ENCODE measurements at places on chromosomes 1 and 21.

DNA sequence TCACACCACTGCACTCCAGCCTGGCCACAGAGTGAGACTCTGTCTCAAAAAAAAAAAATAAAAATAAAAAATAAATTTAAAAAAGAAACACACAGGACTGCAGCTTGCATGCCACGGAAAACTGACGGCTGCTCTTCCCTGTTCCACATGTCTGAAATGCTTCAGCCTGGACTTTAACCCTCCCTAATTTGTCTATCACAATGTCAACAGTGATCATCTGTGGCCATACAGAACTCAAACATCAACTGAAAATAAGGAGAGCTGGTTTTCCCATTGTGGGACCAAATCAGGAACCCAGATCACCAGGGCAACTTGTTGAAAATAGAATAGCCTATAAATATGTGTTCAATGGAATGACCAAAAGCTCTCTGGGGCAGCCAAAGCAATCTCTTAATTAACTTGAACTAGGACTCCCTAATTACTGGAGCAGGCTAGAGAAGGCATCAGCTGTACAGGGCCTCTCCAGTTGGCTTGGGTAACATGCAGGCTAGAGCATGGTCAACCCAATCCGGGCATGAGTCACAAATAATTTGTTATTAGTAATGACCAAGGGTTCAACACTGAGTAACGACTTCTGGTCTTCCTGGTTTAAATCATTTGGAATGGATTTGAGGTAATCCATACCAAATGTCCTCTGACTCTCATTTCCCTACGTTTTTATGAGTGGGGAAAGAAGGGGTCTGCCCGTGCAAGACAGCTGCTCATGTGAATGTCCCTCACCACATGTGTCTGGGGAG, 62.7 kb upstream of the KAZN start:
- DNase-seq = no peak

DNA sequence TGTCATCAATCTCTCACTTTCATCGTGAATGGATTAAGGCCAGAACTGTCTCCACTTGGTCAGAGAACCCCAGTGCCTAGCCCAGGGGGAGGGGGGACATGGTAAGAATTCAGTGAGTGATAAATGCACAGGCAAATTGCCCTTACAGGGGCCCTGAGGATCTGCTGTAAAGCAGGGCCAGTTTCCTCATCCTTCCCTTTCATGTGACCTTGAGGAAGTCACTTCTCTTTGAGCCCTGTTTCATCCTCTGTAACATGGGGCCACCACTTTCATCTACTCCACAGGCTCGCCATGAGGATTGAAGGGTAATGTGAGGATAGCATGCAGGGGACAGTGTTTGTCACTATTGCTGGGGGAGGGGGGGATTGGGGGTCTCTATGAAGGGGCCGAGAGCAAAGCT, 28.1 kb upstream of the C1QA start:
- no peak for DNase-seq

GRCh38 chr1:25186161-25187007, 45.9 kb downstream of the SYF2 start:
- DNase-seq = no peak

DNA sequence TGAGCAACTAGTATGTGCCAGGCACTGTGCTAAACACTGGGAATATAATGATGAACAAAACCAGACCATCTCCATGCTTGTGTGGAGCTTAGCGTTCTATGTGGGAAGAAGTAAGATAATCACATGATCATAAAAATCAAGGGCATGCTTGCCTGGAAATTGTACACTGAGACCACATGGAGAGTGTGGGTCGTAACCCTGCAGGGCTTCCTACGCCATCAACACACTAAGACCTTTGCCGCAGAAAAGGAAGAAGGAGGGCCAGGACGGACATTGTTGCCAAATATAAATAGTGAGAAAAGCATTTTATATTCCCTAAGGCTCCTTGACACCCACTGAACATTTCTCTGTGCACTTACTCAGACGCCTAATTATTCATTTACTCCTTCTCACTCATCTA, 388.1 kb upstream of the VAMP3 start:
- no peak for DNase-seq

DNA sequence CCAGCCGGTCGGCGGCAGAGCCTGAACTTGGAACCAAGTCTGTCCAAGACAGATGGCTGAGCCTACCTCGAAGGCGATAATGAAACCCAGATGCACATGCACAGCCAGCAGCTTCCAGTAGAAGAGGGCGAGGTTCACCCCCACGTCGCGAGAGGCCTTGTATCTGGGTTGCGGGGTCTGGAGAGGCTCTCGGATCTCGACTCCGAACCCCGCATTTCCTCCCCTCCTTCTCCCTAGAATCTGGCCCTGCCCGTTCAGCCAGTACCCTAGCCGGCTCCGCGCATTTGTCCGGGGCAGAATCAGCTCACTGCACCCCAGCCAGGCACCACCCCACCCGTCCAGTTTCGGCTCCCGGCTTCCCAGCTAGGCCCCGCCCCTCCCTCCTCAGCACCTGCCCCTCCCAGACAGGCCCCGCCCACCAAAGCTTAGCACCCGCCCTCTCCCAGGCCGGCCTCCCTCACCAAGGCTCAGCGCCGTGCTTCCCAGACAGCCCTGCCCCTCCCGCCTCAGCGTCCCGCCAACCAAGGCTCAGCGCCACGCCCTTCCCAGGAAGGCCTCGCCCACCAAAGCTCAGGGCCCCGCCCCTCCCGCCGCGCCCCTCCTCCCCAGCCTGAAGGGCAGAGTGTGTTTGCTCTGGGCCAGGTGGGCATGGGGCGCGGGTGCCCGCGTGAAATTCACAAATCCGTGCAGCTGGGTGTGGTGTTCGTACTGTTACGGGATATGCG, 4.8 kb upstream of the ARHGEF19 start:
- peak; percentile 88 for DNase-seq

DNA sequence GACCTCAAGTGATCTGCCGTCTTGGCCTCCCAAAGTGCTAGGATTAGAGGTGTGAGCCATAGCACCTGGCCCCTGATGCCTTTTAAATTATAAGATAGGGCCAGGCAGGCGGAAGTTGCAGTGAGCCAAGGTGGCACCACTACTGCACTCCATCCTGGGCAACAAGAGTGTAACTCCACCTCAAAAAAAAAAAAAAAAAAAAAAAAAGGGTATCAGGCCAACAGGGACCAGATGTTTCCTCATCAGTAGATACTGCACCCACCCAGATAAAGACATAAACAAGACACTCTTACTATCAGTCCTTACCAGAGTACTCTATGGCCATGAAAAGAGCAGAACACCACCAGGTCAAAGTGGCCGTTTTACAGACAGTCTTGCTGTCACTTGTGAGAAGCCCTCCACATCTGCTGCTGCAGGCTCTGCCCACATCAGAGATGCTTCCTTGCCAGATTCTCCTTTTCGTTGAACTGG, 3.3 kb downstream of the C21orf58 start:
- no peak for DNase-seq

DNA sequence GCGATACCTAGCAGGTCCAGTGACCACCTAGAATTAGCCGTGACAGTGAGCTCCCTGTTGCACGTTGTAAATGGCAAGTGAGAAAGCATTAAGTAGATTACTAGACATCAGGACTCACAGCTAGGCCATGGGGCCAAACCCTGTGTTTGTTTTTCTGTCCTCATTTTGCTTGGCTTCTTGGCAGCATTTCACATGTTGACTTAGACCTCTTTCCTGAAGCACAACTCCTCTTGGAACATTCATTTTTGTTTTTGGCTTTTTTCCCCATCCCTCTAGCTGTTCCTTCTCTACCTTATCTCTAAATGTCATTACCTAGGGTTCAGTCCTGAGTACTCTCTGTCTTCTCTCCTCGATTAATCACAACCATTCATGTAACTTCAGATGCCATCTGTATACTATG, 16.9 kb upstream of the PTPN14 start:
- no peak for DNase-seq

- no peak for DNase-seq
Observed at GRCh38 chr1:58159434-58159830, 387.1 kb downstream of the OMA1 start.

GRCh38 chr1:196677781-196678509, 26.1 kb downstream of the CFH start:
- no peak for DNase-seq

DNA sequence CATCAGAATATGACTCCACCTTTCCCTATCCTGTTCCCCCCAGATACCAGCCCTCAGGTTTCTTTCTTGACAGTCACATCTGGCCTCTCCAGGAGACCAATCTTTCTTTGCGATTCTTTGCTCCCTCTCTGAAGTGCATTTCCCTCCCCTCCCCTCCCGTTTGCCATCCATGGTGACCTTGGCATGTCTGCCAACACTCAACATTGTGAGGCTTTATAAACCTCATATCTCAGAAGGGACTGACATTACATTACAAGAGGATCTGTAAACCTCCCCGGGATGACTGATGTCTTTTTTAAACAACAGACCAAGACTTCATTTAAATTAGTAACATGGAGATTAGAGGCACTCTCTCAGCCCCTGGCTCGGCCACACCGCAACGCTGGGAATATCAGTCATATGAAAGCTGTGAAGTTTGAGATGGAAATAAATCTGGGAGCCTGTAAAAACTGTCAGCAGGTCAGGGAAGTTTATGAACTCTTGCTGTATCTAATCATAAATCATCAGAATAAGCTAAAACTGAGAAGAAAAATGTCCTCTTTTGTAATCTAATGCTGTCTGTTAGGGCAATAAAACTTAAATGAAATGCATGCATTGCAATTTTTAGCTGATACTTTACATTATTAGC, 401.7 kb upstream of the PROX1 start:
- DNase-seq = no peak

- DNase-seq = no peak
Observed at GRCh38 chr1:219952361-219952760, 24.0 kb upstream of the SLC30A10 start.

DNA sequence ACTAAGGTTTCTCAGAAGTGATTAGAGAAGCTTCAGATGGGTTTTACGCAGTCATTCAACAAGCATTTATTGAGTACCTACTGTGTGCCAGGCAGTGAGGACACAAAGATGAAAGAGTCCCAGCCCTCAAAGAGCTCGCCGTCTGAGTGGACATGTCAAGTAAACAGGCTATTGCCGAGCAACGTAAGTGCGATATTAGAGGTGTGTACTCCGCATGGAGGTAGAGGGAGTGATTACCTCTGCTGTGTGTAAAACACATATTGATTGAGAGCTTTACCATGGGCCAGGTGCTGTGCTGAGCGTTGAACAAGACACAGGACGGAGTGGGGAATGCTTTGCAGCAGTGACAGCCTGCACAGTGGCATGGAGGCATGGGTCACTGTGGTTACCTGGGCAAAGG, 49.5 kb upstream of the GPR37L1 start:
- no peak for DNase-seq

- no peak for DNase-seq
Observed at GRCh38 chr1:184531296-184531695, 144.5 kb downstream of the C1orf21 start.

GRCh38 chr21:45990741-45991605, 9.4 kb downstream of the COL6A1 start:
- no peak for DNase-seq

DNA sequence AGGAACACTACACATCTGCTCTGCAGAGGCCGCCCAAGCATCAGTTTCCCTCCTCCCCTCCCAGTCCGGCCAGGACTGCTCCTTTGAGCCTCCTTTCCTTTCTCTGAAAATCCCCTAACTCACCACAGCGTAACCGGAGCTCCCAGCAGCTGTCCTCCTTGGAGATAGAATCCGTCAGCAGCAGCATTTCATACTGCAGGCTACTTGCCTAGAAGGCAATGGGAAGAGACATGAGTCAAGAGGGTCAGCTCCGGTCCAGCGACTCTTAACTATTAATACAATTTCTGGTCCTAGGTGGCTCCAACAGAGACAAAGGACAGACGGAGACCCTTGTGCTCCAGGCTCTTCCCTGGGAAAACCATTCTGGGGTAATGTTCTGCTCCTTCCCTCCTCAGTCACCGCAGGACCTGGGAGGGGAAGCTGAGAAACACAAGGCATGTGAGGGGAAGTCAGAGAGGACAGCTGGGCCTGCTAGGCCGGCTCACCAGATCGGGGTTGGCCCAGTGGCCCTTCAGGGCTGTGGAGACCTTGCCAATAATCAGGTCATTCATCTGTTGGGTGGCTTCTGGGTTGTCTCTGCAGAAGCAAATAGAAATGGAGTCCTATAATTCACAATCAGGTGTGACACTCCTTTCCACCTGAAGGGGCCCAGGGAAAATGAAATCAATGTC, 99.7 kb downstream of the UBR4 start:
- DNase-seq = no peak

DNA sequence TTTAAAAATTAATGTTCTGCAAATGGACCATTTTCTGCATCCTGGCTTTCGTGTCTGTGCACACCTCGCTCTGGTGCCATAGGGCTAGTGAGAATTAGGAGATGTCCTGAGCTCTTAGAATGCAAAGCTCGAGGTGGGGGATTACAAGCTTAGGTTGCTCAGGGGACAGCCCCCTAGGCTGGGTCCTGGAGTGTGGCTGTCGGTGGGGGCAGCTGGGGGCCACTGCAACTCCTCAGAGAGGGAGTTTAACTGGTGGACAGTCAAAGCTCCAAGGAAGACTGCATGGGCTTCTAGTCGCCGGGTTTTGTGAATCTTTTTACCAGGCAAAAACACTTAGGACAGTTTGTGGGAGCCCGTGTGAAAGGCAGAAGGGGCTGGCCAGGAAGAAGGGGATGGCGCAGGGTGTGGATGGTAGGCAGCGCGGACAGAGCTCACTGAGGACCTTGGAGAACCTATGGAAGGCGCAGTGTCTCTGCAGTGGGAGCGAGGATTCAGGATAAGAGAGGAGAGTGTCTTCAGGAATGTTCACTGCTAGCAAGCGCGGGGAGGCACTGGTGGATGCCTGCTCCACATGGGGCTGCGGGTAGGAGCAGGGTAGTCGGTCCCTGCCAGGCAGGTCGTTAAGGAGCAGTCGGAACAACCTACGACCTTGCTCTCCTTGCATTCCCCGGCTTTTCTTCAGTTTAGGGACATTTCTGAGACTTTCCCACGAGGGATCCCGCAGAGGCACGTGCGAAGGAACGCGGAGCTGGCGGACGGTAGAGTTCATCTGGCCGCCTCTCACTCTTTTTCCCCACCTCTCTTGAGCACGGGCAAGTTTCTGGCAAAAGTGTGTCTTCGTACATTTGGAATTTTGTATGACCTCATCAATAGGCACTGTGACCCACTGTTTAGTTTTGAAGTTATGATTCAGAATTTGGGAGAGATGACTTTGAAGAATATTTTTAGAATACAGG, 12.9 kb upstream of the KCNE1 start:
- DNase-seq = no peak

DNA sequence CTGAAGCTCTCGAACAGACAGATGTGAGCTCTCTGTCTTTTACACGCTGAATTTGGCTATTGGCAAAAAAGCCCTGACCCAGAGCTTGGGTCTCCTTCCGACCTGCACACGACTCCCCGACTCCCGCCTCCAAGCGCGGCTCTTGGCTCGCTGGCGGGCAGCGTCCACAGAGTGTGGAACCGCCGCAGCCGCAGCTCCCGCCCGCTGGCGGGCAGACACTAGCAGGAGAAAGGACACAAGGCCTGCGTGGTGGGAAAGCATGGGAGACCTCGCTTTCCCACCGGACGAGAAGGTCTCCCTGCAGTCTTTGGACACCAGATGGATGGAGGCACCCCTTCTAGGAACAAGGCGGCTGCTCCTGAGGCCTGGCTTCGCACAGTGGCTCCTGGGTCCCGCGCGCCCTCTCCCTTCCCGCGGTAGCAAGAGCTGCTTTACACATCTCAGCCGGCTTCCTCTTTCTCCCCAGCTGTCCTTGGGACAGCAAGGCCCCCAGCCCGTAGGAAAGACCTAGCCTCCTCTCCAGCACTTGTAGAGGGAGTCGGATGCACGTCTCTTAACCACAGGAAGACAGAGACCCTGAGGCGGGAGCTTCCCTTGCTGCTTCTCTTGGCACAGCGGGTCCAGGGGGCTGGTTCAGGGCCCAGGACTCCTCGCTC, 92.1 kb downstream of the PRKAB2 start:
- DNase-seq = no peak

GRCh38 chr1:8764293-8764937, 53.0 kb downstream of the RERE start:
- DNase-seq = no peak
